ENCODE measurements at places on chromosomes 12 and 14.

DNA sequence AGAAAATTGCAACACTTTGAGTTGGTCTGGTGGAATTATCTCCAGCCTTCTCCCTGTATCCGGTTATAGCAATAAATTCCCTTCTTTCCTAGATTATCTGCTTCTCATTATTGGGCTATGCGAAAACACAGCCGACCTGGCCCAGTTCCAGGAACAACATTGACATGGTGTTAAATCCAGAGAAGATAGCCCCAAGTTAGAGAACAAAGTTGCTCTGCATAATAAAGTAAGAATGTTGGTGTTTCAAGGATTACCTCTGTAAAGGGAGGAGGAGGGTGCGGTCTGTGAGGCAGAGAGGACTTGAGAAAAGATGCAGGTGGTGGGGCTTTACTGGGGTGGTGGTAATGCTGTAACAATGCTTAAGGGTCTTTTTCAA lies 12.1 kb downstream of the TCL1A start:
- DNase-seq, result no peak

DNA sequence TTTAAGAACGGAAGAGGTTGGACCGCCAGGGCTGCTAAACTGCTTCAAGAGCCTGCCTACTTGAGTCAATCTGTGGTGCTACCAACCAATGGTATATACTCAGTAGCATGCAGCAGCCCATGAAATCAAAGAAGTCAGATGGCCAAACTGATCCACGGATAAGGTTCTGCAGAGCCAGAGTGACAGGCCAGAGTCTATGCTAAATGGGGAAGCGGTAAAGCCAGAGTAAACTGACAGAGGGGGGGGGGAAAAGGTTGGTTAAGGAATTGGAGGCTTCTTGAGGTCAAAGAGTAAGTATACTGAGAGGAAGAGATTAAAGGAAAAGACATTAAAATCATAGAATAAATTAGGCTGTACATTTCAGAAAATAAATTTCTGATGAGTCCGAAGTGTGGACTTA lies 15.4 kb upstream of the SLC6A13 start:
- DNase-seq, result no peak

GRCh38 chr12:59575826-59576225 lies 20.0 kb upstream of the SLC16A7 start:
- no peak for DNase-seq

DNA sequence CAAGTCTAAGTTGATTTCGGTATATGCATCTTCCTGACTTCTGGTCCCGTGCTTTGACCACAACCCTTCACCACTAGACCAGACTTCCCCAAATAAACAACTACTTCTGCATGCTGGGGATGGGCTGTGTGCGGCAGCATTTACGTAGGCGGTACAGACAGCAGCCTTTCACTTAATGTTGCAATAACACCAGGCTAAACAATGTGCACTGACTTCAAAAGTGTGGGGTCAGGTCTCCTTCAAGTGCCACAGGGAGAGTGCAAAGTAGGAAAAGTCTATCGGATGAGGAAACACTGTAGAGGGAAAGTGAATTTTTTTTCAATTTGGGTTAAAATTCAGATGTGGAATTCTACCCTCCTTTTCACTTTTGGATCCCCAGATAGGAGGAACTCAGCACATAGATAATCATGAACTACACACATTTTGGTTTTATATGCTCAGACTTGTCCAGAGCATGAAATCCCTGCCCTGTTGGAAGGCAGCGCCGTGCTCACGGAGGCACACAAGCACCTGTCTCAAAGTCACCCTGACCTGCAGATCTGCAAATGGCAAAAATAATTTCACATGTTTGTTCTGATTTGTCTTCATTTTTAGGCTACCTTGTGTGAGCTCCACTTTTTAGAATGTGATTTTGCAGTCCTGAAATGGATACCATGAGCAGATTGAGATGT lies 3.6 kb upstream of the FOS start:
- peak; percentile 66 for DNase-seq

GRCh38 chr12:21694660-21695059 lies 37.0 kb upstream of the LDHB start:
- DNase-seq, result no peak

All from NAMALWA (cell line).